Stimulated activated CD8-positive, alpha-beta memory T cell treated with anti-CD3 and anti-CD28 coated beads, Interleukin-2, amount 100 ng/mL, for 1 hour (primary cell): ENCODE measurements at places on chromosomes 3 and 15.

DNA sequence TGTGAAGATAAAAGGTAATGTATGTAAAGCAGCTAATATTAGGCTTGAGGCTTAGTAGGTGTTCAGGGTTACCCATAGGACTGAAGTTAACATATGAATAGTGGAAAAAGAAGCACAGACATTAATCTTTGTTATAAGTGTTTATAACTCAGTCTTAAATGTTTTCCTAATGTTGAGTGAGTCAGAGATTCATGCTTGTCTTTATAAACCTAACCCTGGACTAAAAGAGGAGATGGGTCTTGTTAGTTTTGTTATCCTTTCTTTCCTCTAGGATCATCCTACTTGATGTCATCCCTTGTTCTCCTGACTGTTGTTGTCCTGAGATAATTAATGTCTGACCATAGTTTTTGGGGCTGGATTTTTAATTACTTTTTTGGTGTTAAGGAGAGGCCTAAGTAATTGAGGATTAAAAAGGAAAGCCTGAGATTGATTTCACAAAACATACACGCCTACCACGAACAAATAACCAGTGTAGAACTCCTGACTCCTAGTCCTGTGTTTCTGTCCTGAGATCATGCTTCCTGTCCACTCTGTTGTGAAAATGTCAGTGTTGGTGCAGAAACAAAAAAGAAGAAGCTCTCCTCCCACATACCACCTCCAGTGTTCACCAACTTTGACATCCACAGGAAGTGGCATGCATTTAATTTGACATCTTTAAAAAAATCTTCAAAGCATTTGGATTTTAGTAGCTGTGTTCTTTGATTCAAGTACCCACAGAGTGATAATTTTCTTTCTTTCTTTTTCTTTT, 8.4 kb downstream of the MITF start:
- no peak for DNase-seq

DNA sequence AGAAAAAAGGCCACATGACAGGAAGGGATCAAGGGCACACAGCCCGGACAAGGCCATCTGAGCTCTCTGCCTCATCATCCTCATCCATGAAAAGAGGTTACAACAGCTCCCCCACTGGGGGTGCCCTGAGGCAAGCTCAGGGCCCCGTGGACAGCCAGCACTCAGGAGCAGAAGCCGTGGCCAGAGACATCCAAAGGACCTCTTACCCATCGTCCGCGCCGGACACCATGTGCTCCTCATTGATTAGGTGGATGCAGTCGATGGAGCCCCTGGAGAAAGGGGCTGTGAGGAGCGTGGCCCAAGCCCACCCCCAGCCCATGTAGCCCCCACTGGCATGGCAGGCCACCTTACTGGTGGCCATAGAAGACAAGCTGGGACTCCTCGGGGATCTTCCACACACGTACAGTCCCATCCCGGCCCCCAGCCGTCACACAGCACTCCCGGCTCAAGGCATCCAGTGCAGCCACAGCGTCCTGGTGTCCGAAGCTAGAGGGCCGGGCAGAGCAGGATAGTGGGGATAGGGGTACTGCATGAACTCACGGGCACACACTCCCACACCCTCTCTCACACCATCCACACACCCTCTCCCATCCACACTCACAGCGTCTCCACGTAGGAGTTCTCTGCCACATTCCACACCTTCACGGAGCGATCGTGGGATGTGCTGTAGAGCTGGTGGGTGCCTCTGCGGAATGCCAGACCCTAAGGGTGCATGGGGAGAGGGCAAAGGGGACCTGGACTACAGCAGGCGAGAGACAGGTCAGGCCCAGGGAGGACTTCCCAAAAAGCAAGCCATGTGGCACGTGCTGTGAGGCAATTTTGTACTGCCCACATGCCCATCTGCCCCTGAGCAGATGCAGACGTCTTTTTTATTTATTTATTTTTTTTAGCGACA, 6.5 kb downstream of the RRP9 start:
- no peak for DNase-seq

DNA sequence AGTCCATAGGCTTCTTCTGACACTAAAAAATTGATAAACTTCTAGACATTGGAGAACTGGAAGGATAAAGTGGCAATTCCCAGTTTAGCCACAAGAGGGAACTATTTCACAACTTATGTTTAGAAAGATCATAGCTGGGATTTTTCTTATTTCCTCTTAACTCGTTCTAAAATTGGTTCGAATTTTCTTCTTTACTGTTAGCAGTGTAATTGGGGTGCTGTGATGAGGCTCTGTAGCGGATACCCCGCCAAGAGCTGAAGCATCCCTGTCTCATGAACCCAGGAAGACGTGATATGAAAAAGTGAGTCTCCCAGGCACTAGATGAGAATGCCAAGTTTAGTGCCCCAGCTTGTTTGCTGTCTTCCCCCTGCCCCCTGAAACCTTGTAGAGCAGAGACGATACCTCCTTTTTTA, 85.1 kb downstream of the PDCD6IP start:
- DNase-seq: no peak

DNA sequence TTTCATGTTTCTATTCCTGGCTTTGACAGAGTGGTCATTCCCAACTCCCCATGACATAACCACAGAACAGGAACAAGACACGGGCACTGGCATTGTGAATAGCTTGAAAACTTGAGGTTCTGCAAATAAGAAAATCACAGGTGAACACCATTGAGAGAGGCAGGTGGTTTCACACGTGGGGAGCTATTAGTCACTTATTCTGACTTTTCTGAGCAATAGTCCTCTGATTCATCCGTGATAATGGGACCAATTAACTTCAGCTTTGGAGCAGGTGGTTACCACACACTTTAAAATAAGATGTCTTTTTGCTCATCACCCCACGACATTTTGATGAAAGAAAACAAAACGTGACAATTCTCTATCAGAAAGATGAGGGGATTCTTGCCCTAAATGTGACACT, 224.7 kb downstream of the KLF13 start:
- no peak for DNase-seq

GRCh38 chr3:72590732-72591221, 257.5 kb downstream of the SHQ1 start:
- DNase-seq: no peak
